NCI-H1092 (cell line): ENCODE measurements at places on chromosomes 12 and 14.

DNA sequence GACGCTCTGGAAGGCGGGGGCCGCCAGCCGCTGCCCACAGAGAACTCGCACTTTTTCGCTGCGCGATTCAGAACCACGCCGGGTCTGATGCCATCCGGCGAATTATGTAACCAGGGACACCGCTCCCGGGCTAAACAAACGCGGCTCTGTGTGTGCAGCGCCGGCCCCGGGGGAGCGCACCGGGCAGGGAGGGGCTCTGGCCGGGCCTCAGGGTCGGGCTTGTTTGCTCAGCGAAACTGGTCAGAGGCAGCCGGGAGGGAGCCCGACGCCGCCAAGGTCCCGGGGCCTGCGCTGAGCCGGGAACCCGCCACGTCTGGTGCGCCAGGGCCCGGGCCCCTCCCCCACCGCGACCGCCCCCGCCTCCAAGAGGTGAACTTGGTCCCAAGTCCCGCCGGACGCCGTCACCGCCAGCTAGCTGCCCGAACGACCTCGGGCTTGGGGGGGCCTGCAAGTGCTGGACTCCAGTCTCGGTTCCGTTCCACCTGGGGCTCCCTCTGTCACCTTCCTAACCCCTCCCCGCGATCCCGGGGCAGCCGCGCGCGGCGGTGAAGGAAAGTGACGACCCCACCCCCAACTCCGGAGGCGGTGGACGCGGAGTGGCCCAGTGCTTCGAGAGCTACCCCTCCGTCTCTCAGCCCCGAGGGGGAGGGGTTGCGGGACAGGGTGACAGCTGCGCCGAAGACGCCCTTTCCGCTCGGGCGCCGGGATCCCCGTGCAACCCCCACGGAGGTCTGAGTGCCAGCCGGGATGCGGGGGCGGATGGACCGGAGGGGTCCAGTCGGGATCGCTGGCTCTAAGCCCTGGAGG, 848 bp downstream of the CTDSP2 start:
- DNase-seq, result no peak

- no peak for DNase-seq
Observed at GRCh38 chr14:102982852-102983470, 60.5 kb downstream of the AMN start.

- no peak for DNase-seq
Observed at GRCh38 chr14:22517117-22517720, 71.8 kb downstream of the DAD1 start.

DNA sequence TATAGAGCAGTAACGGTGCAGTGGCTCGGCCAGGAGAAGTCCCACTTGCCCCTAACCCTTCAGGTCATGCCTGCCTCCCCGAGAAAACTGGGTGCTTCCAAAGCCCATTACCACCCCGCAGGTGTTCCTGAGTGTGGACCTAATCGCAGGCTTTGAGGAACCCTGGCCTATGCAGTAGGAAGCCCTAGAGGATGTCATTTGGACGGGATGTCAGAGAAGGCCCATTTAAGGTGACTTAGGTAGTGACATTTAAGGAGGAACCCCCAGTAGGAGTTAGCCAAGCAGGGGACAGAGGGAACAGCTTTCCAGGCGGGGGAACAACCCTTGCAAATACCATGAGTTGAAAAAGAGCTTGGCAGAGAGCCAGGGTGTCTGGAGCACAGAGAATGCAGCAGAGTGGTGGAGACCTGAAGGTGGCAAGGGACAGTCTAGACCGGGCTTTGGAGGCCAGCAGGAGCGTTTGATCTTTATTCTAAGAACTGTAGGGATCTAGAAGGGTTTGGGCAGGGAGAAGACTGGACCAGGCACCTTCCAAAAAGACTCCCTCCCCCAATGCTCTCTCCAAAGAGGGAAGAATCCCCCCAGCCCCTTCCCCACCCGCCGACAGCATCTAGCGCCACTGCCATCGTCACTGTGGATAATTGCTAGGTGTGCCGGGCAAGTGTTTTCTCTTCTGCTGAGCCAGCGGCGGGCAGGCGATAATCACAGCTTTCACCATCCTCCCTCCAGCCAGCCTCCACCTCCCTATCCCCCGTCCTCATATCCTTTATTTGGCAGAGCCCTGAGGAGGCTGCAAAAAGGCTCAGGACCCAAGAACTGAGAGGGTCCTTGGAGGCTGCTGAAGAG, 33.3 kb upstream of the BEGAIN start:
- no peak for DNase-seq

- DNase-seq, result no peak
Observed at GRCh38 chr12:15942475-15942874, 31.3 kb downstream of the DERA start.

DNA sequence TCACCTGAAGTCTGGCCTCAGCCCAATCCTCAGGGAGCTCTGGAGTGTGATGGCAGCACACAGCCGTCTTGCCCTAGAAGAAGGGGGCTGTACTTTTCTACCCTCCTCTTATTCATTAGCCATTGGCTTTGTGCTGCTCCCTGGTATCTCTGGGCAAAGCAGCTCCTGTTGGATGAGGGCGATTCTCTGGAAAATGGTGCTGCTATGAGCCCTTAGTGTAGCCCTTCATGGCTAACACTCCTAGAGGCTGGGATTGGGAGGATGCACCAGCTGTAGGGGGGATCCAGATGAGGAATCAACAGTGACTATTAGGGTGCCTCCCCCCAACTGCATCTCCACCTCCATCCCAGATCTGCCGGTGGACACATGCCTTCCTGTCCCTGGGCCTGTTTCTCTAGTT, 32.6 kb downstream of the RPH3A start:
- no peak for DNase-seq

- no peak for DNase-seq
Observed at GRCh38 chr12:64160711-64161060, 61.4 kb downstream of the KICS2 start.

- DNase-seq, result no peak
Observed at GRCh38 chr12:32868885-32869284, 27.7 kb downstream of the PKP2 start.

DNA sequence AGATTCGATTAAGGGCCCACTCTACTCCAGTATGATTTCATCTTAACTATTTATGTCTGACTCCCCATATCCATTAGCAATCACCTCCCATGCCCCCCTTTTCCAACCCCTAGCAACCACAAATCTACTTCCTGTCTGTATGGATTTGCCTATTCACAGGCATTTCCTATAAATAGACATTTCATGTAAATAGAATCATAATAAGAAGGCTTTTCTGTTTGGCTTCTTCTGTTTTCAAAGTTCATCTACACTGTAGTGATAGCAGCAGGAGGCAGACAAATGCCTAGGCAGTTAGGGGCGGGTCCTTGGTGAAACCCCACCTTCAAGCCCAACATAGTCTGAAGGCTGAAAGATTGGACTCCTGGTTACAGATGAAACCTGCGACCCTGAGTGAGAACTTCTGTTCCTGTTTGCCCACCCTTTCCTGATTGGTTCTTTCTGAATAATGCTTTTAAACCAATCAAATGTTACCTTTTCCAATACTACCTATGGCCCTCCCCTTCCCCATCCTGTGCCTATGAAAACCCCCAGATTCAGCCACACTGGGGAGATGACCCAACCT, 62.1 kb upstream of the HECTD1 start:
- DNase-seq, result no peak

DNA sequence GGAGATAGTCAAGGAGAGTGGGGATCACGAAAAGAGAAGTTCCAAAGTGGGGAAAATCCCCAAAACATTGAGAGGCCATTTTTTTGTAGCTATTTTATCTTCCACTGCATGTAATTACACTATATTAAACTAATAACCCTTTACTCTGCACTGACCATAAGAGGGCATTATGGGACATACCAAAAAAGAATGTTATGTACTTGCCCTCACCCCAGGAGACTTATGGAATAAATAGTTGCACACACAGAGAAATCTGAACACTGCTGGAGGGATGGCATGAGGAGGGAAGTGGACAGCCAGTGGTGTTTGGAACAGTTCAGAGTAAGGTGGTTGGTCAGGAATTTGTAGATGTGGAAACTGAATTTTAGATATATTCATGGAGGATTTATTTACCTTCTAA, 422.9 kb downstream of the SNAPC1 start:
- no peak for DNase-seq

- DNase-seq, result no peak
Observed at GRCh38 chr14:31229009-31229408, 21.4 kb upstream of the HECTD1 start.

GRCh38 chr12:18340786-18341185, 79.5 kb downstream of the PIK3C2G start:
- DNase-seq, result no peak

GRCh38 chr14:35336494-35337268, 44.5 kb downstream of the PSMA6 start:
- no peak for DNase-seq

GRCh38 chr14:102927346-102927877, 4.9 kb downstream of the AMN start:
- no peak for DNase-seq

- no peak for DNase-seq
Observed at GRCh38 chr12:54138219-54138618, 50.6 kb downstream of the SMUG1 start.

GRCh38 chr14:72608391-72609204, 285.3 kb downstream of the DPF3 start:
- DNase-seq, result no peak

DNA sequence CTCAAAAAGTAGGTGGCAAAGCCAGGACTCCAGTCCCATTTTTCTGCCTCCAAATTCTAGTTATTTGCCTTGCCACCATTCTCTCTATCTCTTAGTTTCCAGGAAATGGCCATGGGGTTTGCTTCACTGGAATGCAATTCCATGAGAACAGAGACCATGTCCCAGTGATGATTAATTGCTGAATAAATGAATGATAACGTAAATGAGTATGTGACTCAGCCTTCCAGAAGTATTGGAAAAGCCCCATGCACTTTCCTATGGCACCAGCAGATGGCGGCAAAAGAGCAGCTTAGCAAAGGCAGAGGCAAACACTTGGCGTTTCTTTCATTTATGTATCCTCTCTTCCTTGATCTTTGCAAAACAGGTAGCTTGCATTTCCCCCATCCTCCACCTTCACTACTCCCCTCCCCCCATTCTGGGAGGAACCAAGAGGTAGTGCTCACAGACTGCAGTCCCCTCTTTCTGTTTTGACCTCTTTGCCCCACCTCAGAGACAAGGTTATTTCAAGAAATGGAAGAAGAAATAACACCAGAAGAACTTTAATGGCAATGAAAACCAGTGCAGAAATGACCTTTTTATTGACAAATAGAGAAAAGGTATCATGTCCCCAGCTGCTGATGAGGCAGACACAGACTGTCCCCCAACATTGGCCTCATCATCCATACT, 21.3 kb downstream of the TBX3 start:
- DNase-seq, result peak; percentile 21

GRCh38 chr14:58663494-58664111, 25.8 kb downstream of the DACT1 start:
- peak; percentile 46 for DNase-seq

DNA sequence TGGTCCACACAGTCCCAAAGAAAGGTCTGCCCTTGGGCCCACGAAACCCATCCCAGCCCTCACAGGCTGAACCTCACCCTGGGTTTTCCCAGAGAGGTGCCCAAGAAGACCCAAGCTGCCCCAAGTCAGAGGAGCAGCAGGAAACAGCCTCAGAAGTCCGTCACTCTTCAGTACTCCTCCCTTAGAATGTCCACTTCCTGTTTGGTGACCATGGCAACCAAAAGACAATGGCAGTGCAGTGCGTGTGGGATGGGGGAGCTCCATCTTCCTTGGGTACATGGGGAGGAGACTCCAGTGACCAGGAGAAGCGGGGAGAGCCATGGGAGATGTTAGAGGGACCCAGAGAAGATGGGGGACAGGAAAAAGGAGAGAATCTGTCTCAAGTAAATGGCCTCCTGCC, 11.3 kb downstream of the SELPLG start:
- no peak for DNase-seq

DNA sequence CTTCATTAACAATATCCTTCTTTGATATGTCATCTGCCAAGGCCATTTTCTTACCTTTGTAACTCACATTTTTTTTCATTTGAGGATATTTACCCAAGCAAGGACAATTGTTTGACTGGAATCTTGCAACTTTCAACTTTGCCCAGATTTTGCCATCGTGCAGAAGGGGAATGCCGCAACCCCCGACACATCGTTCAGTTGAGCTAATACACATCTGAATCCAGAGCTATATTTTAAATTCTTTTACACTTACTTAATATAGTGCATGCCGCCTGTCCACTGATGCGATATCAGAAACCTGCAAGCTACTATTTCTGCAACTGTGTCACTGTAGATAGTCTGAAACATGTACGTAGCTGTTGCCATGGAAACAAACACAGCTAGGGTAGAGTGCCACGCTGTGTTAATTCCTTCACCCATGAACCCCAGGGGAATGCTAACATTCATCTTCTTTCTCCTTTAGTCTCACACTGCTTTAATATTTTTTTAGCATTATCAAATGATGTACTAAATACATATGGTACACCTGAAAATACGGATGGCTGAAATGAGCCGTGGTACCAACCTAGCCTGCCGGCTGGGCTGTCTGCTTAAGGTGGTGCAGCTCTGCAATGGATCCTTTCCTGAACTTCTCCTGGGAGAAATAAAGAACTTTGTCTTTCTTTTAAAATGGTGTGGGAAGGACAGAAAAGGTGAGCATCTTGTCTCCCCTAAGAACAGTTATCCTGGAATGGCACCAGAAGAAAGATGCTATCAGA, 77.0 kb upstream of the FOXN3 start:
- no peak for DNase-seq

DNA sequence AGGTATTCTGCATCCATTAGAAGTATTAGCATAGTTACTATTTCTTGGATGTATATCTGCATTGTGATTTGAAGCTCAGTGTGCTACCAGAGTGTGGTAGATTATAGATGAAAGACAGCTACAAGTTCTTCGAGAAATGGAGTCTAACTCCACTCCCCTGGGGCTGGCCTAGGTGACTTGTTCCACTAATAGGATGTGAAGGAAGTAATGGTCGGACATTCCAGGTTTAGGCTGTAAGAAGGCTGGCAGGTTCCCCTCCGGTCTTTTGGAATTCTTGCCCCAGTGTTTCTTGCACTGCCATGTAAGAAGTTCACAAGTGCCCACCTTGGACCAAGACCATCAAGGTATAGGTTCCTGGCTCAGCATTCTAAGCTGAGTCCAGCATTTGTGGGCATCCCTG, 236.4 kb downstream of the FLRT2 start:
- no peak for DNase-seq

DNA sequence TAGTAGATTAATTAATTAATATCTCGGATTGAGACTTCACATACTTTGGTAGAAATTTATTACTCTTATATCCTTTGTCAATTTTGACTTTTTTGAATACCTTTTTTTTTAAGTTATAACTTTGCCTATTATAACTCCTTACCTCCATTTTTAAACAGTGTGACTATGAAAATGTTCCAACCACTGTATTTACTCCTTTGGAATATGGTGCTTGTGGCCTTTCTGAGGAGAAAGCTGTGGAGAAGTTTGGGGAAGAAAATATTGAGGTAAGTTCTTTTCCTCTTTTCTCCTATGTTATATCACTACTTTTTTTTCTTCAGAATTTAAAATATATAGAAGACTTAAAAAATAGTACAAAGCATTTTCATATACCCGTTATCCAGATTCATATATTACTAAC, 27.8 kb downstream of the EID3 start:
- DNase-seq, result no peak

DNA sequence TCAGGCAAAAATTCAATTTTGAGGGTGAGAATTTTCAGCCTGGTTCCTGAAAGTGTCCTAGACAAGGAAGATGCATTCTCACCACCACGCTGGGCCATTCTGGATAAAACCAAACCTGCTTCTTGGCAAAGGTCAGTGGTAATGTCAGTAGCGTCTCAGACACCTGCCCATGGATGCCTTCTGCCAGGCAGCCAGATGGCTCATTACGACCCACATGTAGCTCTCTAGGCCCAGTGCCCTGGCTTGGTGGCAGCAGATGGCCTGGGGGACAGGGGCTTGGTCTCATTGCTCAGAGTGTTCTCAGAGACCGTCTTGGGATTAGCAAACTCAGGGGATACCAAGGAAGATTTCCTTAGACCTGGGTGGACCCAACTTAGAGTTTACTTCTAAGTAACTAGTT, 105.1 kb downstream of the ARF6 start:
- DNase-seq, result no peak
